ENCODE measurements at places on chromosomes 12 and 14. TPM values are rescaled to one million over a fixed set of nuclear protein-coding genes. Genes with fewer than 3 reads are reported as not detected.

PALS1 gene
- 14.7 TPM for total RNA-seq

CPM gene
- 7.5 TPM for total RNA-seq

DNA sequence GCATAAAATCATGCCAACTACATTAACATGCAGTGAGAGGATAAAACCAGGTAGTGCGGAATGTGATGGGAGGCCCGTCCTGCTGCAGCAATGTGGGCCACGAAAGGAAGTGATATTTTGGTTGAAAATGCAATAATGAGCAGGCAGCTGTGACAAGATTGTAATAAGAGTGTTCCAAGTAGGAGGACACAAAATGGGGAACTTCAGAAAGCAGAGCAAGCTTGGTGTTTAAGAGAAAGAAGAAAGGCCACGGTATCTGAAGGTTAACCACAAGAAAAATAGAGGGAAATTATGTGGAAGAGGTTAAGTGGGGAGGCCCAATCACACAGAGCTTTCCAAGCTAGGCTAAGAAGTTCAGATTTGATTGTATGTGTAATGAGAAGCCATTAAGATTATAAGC lies 34.3 kb downstream of the OVCH1 start:
- DNase-seq: no peak

DNA sequence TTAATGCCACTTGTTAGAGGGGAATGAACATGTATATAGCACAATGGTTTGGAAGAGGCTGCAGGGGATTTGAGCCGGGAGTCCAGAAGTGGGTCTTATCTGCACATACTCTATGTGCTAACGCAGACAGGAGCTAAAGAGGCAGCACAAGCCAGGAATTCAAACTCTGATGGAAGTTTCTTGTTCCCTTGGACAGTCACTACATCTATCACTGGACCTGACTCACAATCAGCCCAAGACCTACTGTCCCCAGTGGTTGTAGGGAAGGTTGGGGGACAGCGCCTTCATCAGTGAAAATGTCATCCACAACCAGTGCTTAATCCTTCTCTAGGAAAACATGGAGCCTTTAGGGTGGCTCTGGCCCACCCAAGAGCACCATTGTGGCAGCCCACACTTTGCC lies 107.8 kb downstream of the GCH1 start:
- DNase-seq: no peak

DNA sequence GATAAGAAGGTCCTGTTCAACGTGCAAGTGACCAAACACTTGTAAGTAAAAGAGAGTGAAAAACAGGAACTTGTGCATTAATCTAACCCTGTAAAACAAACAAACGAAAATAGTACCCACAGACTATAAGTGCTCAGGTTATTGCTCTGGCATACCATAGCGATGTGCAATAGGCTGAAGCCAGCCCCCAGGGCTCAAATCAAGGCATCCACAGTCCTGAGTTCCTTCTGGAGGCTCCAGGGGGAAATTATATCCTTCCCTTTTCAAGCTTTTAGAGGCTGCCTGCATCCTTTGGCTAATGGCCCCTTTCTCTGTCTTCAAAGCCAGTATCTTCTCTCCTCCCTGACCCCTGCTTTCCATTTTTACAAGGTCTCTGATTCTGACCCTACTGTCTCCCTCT lies 8.1 kb upstream of the CMAS start:
- no peak for DNase-seq

DNA sequence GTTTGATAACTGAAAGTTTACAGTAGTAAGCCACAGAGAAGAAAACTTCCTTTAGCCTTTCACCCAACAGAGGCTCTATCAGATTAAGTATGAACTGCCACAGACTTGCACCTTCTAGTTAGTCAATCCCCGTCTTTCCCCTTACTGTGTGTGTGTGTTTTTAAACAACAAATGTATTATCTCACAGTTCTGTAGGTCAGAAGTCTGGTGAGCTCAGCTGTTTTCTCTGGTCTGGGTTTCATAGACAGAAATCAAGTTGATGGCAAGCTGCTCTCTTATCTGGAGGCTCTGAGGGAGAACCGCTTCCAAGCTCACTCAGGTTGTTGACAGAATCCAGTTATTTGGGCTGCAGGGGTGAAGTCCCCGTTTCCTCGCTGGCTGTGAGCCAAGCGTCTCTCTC lies 320.5 kb downstream of the PRKD1 start:
- no peak for DNase-seq

DNA sequence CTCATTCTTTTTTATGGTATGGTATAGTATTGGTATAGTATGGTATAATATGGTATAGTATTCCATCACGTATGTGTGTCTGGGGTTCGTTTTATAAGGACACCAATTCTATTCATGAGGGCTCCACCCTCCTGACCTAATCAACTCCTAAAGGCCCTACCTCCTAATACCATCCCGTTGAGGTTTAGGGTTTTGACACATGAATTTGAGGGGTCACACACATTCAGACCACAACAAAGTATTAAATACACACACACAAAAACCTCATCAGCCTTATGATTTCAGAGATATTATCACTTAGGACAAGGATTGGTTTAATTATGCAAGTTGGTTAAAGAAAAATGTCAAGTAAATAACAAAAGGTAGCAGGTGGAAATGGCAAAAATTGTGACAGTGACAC lies 54.1 kb upstream of the CHST11 start:
- DNase-seq: no peak

GRCh38 chr12:50401500-50402081 lies 906 bp downstream of the LARP4 start:
- no peak for DNase-seq
